ENCODE measurements at places on chromosomes 13 and 19.

DNA sequence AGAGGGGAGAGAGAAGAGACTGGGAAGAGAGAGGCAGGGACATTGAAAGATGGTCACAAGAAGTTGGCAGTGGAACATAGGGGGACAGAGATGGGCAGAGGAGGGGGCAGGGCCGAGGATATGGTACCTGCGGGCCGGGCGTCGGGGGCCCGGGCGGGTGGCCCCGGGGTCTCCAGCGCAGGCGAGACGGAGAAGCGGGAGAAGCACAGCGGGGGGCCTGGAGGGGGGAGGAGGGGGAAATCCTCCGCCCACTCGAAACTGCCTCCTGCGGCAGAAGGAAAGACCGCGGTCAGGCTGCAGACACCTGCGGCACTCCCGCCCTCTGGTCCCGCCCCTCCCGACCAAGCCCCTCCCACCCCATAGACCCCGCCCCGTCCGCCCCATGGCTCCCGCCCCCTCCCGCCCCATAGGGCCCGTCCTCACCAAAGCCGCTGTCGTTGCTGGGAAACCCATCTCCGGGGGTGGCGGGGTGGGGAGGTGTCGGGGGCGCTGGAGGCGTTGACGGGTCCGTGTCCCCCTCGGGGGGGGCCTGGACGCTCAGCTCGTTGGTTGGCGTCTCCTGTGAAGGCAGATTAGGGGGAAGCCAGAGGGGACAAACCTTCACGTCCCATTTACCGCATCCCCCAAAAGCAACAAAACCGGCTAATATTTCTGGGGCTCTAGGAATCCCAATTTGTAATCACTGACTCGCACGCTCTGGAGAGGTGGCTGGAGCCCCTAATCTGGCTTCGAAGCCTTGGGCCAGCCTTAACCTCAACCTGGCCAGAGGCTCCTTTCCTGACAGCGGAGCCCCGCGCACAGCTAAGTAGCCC lies 20.4 kb downstream of the LMTK3 start:
- peak; percentile 19 for DNase-seq

- DNase-seq: no peak
Observed at GRCh38 chr13:101522607-101523006, 70.1 kb downstream of the ITGBL1 start.

DNA sequence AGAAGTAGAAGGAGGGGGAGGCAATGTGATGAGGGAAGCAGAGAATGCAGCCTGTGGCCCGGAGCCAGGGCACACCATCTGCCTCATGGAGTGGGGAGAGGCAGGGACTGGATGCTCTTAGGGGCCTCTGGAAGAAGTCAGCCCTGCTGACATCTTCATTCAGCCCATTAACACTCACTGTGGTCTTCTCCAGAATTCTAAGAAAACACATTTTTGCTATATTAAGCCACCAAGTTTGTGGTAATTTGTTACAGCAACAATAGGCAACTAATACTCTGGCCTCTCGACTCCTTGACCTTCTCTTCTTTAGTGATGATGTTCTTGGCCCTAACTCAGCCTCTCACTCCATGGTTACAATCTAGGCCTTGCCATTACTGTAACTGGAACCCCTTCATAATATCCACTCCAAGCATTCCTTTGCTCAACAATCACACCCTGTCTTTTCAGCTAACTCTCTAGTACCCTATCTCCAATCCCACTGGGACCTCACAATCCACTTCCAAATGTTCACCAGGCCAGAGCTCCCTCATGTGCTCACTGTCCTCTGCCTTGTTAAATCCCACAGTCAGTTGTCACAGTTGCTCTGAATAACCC lies 98.5 kb downstream of the MIPEP start:
- DNase-seq: no peak

- DNase-seq: no peak
Observed at GRCh38 chr13:20073775-20074174, 87.1 kb downstream of the GJA3 start.

GRCh38 chr19:46603195-46603637 lies 2.1 kb downstream of the CALM3 start:
- no peak for DNase-seq

- no peak for DNase-seq
Observed at GRCh38 chr13:50527612-50528509, 315.6 kb downstream of the DLEU7 start.

DNA sequence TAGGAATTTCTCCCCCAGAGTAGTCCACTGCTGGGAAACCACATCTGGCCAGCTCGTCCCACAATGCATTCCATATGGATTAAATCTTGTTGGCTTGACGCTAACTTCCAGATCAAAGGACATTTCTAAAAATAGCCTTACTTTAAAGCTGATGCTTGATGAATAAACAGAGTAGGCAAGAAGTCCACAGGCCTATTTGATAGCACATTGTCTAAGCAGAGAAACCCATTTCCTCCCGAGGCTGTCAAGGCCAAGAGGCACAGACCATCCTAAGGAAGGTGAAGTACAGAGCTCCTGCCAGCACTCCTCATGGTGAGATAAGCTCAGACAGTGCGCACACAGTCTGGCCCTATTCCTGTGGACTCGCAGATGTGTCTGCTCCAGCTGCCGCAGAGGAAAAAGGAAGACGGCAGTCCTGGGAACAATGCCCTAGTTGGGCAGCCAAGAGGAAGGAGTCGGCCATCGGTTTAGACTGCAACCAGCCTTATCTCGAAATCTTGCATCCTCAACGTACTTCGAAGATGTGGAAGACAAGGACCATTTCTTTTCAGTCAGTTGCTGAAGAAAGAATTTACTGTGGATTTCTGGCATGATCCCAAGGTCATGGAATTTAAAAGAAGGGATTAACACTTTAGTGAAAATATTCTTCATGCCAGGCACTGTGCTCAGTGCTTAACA lies 156.8 kb downstream of the RGCC start:
- no peak for DNase-seq

DNA sequence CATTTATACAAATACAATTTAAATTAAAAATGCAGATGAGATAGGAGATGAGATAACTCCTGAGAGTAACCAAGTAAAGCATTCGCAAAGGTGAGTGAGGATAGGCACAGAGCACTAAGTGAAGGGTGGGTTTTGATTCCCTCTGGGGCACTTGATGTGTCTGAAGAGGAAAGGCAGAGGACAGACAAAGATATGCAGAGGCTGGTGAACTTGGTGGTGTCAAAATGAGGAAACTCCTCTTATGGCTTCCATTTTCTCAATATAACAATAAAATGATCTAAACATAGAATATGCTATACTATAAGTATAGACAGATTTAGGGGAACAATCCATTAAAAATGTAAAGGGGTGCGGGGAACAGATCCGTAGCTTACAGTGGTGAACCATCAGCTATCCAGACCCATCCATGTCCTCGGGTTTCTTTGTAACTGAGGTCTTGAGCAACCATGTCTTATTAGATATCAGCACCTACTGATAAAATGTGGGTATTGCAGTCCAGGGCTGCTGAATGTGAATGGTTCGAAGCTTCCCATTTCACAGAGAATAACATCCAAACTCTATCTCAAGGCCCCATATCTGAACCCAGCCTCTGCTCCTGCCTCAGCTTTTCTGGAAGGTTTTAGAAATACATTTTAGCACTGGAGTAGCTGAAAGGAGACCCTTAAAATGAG lies 73.9 kb upstream of the SLC10A2 start:
- DNase-seq: no peak

DNA sequence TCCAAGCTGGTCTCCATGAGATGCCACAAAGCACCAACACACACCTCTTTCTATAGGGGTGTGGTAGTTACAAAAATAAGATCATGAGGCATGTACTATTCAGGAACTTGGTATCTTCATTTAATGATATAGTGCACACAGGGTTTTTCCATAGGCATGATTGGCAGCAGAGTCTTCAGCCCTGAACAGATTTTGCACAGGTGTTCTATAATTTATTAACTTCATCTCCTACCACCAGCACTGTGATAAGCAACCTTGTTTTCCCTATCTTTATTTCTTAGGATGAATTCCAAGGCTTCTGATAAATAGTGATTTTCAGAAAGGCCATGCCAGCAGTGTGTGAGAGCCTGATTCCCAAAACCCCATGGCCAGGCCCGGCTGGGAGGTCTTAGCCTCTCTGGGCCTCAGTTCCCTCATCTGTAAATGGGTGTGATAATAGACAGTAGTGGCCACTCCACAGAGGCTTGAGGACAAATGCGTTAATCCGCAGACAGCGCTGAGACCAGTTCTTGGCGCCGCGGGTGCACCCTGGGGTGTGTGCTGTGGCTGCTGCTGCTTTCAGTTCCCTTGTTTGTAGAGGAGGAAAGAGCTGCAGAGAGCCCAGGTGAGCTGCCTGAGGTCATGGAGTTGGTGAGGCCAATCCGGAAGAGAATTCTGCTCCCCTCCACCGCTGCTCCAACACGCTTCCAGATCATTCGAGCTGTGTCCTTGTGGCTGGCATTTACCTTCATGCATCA lies 33.1 kb downstream of the DHRS12 start:
- DNase-seq: no peak

GRCh38 chr19:18494267-18494607 lies 27.6 kb downstream of the ELL start:
- no peak for DNase-seq

GRCh38 chr13:23703246-23703860 lies 133.1 kb downstream of the TNFRSF19 start:
- no peak for DNase-seq

- peak; percentile 68 for DNase-seq
Observed at GRCh38 chr19:18280247-18281081, 958 bp downstream of the JUND start.

DNA sequence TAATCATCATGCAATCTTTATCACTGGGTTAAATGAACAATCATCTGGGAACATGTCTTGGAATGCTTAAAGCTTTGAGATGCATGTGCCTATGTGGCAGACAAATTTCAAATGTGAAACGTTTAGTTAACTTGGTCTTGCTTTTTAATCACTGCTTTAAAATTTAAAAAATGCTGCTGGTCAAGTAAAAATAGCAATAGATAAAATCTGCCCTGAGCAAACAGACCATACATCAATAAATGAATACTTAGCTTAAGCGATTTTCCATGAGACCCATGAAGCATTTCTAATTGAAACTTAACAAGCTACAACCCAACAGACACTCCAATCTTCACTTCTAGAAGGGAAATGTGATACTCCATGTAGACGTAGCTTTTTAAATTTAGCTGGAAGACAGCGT lies 1.9 kb upstream of the KL start:
- no peak for DNase-seq

GRCh38 chr13:110517505-110518225 lies 43.9 kb downstream of the RAB20 start:
- DNase-seq: peak; percentile 50

DNA sequence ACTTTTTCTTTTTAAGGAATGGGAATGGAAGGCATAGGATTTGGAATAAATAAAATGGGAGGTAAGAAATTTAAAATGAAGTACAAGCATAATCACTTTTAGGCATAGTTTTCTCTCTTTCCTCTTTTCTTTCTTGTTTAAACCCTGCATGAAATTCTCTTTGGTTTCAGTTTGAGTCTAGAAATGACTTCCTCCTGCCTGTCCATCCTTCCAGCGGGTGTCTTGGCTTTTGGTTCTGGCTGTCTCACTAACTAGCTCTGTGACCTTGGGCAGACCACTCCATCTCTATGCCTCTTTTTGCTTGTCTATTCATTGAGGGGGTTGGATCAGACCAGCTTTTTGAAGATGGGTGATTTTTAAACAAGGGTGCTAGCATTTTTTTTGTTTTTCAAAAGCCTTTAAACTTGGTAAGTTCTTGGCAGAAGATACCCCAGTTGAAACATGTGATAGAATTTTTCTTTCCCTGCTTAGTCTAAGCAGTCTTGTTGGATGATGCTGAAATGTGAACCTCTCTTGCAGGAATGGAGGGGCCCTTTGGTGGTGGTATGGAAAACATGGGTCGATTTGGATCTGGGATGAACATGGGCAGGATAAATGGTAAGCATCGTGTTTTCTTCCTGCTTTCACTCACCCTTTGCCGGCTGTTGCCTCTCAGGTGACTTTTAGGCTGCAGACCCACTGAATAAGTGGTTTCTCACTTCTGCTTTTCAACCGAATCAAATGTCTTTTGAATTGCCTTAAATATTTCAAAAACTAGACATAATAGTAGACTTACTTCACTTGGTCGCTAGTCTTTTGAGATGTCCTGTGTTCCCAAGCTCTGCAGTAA lies 28.6 kb downstream of the PRAM1 start:
- no peak for DNase-seq

- DNase-seq: no peak
Observed at GRCh38 chr13:63156816-63157215, 1741.2 kb upstream of the PCDH20 start.

- peak; percentile 56 for DNase-seq
Observed at GRCh38 chr13:57633141-57633949, 1.8 kb downstream of the PCDH17 start.

DNA sequence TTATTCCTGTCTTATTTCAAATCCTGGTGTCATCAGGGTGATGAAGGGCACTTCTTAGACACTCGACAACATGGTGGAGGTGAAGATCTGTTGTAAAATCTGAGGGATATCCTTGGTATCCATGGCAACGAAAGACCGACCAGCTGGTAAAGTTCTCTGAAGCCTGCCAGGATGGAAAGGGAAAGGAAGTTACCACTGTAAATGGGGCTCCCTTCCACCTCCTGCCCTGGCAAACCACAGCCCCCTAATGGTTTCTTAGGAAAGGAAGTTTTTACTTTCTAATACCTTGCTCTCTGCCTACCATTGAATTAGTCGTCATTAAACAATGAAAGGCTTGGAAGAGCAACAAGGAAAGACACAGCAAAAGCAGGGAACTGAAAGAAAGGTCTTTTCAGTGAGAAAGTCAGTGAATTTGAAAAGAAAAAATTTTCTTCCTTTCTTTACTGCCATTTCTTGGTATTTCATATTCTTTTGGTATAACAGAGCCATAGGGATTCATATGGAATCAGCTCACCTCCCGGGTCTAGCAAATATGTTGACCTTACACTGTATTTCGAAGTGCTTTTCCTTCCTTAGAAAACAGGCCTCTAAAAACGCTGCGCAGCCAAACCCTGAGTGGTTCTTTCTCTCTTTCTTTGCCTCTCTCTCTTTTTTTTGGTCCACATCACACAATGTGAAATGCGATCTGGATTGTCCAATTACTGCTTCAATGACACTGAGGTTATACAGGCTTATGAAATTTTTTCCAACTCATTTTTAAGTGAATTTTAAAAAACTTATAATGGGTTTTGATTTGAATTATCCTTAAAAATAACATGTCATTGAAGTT lies 111.0 kb downstream of the RGCC start:
- no peak for DNase-seq

DNA sequence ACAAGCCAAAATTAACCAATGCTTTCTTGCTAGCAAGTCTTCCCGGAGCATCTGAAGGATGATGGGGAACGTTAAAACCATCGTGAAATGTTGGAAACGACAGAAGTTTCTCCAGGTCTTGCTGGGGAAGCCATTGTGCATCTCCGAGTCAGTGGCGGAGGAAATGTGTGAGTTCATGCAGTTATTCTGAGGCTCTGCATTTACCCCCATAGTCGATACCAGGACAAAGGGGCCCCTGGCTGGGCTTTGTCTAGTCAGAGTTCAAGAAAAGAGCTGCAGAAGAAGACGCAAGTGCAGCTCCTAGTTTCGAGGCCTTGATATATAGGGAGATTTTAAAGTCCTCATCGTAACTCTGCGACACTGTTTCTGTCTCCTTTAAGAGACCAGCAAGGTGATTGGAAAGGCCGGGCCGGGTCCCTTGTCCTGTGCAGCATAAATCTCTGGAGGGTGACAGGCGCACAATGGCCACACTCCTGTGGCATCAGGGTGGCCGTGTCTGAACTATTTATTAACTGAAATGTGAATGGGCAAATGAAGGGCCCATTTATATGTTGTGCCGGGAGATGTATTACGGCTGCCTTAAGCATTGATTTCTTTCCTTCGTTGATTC lies 172.0 kb downstream of the TEX29 start:
- DNase-seq: no peak

Data from NCI-H510A treated with DMSO at 0.1 percent for 48 hours (cell line).